ENCODE measurements at places on chromosomes 13 and 19. TPM values are rescaled to one million over a fixed set of nuclear protein-coding genes. Genes with fewer than 3 reads are reported as not detected.

The DMKN gene
- 135 TPM for total RNA-seq

DNA sequence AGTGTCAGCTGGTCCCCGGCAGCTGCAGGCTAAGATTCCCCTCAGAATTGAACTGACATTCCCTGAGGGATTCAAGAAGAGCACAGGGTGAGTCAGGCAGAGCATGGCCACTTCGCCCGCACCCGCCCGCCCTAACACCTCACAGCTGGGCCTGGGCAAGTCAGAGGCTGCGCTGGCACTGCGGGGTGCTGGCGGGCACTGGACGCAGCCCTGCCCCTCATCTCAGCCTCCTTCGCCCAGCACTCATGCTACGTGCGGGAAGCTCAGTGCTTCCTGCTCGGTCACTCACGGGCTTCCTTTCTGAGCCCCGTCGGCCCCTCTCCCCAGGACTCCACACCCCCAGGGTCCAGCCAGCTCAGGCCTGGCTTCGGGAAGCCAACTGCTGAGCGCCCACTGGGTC, 56.9 kb downstream of the MLLT1 start:
- no peak overlapping the region for H3K4me3 ChIP-seq
- no peak for DNase-seq
- no peaks in the 10 kb centered on the region for H3K36me3 ChIP-seq
- H3K27ac ChIP-seq: no peak overlapping the region

The CBLC gene
- 68.8 TPM for total RNA-seq

DNA sequence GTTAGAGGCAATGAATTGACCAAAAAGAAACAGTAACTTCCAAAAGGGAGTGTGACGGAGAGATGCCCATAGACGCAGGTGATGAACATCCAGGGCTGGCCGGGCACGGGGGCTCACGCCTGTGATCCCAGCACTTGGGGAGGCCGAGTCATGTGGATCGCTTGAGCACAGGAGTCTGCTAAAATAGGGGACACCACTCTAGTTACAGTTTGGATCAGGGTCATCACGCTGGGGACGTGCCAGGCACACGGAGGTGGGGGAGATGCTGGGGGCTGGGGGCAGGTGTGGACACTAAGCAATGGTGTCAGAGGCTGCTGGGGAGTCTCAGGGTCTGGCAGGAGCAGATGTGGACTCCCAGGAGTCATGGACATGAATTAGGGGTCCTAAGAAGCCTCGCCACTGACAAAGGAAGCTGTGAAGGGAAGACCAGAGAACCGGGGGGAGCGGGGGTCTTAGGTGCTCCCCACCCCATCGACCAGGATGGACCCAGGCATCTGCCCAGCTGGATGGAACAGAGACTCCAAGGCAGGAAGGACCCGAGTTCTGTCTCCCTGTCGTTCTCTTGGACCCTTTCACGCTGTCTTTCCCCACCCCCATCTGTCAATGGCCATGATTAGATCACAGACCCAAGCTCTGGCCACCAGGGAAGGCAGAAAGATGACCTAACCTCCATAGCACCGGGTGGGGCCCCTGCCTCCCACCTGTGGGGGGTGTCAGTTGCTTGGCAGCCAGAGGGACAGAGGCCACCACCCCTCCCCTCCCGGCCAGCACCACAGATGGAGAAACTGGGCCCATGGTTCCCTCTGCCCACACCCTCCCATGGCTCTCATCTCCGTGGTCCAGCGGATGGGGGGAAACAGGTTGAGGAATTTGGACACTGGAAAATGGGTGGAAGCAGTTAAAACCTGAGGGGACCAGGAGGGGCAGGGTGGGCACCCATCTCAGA, 19.6 kb downstream of the CCDC8 start:
- no peaks in the 10 kb centered on the region for H3K4me1 ChIP-seq
- no peaks in the 10 kb centered on the region for H3K27me3 ChIP-seq
- no peak overlapping the region for H3K4me3 ChIP-seq
- H3K36me3 ChIP-seq: peaks cover 13% of the 10 kb centered on the region

- H3K4me3 ChIP-seq: no peak overlapping the region
- DNase-seq: no peak
- H3K36me3 ChIP-seq: no peaks in the 10 kb centered on the region
- H3K4me1 ChIP-seq: no peaks in the 10 kb centered on the region
These were observed 590.8 kb downstream of the LMO7 start for GRCh38 chr13:76226941-76227340.
